ENCODE measurements at places on chromosomes 7 and 10. TPM values are rescaled to one million over a fixed set of nuclear protein-coding genes. Genes with fewer than 3 reads are reported as not detected.

DNA sequence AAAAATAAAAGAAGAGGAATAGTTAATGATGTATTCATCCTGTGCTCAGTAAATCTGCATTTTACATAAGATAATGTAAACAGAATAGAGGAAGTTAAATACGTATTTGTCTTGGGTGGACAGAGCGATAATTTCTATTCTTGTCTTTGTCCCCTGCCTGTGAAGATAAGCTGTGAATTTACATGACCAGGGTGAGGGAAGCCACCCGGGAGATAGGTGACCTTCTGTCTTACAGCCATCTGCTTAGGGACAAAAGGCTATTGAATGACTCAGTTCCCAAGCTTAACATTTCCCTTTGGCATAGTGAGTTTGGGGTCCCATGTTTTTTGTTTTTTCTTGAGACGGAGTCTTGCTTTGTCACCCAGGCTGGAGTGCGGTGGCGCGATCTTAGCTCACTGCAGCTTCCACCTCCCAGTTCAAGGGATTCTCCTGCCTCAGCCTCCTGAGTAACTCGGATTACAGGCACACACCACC, 88.7 kb upstream of the KCTD7 start:
- no peak overlapping the region for H3K27ac ChIP-seq
- H3K36me3 ChIP-seq: no peaks in the 10 kb centered on the region
- no peaks in the 10 kb centered on the region for H3K4me1 ChIP-seq
- H3K4me3 ChIP-seq: no peak overlapping the region

The EFCAB10 gene
- not detected for total RNA-seq

DNA sequence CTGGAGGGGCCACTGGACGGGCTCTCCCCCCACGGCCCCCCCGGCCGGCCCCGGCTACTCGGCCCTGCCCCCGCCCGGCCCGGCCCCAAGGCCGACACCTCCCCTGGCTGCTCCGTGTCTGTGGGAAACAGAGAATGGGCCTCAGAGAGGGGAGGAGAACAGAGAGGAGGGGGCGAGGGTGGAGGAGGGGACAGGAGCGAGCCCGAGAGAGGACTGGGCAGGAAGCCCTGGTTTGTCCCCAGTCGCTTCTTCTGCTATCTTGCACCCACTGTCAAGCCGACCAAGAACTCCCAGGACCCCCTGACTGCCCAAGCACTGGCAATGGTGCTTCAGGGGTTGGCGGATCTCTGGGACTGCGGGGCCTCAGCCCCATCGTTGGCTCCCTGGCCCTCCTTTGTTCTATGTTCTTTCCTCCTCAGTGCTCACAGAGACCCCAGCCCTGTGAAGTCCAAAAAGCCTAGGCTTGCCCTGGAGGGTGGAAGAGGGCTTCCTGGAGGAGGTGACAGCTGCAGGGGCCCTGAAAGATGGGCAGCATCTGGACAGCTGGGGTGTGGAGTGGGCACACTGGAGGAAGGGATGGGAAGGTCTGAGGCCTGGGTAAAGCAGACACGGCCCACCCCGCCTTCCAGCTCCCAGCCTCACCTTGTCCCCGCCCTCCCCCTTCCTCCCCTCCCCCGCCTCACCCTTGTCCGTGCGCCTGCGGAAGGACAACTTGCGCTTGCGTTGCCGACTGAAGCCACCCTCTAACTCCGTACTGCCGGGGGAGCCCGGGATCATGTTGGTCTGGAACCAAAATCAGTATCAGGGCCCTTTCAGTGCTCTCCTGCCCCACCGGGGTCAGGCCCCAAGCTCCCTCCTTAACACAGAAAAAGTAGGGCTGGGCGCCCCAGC, 30.1 kb downstream of the KCNH2 start:
- no peaks in the 10 kb centered on the region for H3K27me3 ChIP-seq
- no peaks in the 10 kb centered on the region for H3K4me1 ChIP-seq
- DNase-seq: no peak
- no peaks in the 10 kb centered on the region for H3K36me3 ChIP-seq
- H3K4me3 ChIP-seq: no peak overlapping the region

The BRAT1 gene
- total RNA-seq: 76.9 TPM

The OR9A2 gene
- total RNA-seq: not detected

The CAMK2B gene
- 0.26 TPM for total RNA-seq

The TBL2 gene
- 60.1 TPM for total RNA-seq

- DNase-seq: no peak
- H3K27ac ChIP-seq: no peak overlapping the region
Observed at GRCh38 chr10:74078037-74078436, 72.6 kb downstream of the AP3M1 start.

- peak overlapping the region; percentile 93 for H3K27ac ChIP-seq
- H3K27me3 ChIP-seq: no peaks in the 10 kb centered on the region
- no peak overlapping the region for H3K4me3 ChIP-seq
- peaks cover 67% of the 10 kb centered on the region for H3K4me1 ChIP-seq
- H3K36me3 ChIP-seq: no peaks in the 10 kb centered on the region
Observed at GRCh38 chr10:122141821-122142640, 129.1 kb upstream of the BTBD16 start.

GRCh38 chr10:121975295-121976086, 474 bp upstream of the NSMCE4A start:
- H3K27ac ChIP-seq: peak overlapping the region; percentile 85
- DNase-seq: no peak
- H3K4me3 ChIP-seq: peak overlapping the region; percentile 70
- H3K4me1 ChIP-seq: peaks cover 8% of the 10 kb centered on the region
- peaks cover 3% of the 10 kb centered on the region for H3K36me3 ChIP-seq

The STEAP2 gene
- 4.1 TPM for total RNA-seq

The AGR3 gene
- total RNA-seq: not detected

DNA sequence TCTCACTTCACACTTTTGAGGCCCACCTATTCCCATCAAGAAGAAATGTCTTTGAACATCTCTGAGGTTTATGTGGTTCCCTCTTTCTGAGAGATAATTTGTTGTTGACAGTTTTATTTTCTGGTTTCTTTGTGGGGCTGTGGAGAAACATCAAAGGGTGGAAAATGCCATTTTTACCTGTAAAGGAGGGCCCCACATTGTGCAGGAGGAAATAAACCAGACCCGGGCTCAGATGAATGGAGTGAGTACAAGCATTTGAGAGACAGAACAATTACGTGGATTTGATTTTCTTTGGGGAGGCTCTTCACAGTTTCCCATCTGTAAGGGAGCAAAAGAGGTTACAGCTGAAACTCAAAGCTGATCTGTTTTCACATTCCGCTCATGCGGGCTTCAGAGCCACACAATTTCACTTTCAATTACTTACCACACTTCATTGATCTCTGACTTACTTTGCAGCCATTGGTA, 29.8 kb downstream of the ITPRIP start:
- peak overlapping the region; percentile 44 for H3K27ac ChIP-seq
- no peak overlapping the region for H3K4me3 ChIP-seq
- peaks cover 54% of the 10 kb centered on the region for H3K4me1 ChIP-seq
- no peak for DNase-seq

DNA sequence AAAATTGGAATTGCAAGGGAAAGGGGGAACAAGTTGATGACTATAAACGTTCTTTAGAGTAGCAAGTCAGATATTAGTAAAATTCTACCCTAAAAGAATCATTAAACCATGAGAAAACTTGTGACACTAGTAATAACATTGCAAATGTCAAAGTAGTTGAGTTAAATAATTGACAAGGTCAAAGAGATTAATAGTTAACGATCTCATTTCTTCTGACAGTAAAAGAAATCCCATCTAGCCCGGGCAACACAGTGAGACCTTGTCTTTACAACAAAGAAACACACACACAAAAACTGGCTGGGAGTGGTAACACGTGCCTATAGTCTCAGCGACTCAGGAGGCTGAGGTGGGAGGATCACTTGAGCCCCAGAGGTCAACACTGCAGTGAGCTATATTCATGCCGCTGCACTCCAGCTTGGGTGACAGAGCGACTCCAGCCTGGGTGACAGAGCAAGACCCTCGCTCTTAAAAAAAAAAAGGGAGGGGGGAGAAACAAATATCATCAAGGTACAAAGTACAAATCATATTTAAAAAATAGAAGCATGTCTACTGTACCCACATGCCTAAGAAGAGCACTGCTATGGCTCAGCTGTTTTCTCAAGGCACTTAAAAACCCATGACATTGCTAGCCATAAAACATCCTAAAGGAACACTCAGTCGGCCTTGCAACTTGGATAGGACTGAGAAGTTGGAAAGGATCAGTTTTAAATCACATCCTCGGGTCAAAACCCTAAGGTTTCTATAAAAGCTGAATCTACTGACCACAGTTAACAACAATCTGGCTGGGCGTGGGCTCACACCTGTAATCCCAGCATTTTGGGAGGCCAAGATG, 401.1 kb downstream of the PARD3 start:
- H3K4me1 ChIP-seq: no peaks in the 10 kb centered on the region
- H3K27me3 ChIP-seq: no peaks in the 10 kb centered on the region
- DNase-seq: no peak
- H3K27ac ChIP-seq: no peak overlapping the region

- H3K27ac ChIP-seq: peak overlapping the region; percentile 34
- H3K4me3 ChIP-seq: no peak overlapping the region
- no peak for DNase-seq
Observed at GRCh38 chr10:132415956-132416355, 19.0 kb downstream of the PWWP2B start.

The PSD gene
- total RNA-seq: 2.4 TPM

DNA sequence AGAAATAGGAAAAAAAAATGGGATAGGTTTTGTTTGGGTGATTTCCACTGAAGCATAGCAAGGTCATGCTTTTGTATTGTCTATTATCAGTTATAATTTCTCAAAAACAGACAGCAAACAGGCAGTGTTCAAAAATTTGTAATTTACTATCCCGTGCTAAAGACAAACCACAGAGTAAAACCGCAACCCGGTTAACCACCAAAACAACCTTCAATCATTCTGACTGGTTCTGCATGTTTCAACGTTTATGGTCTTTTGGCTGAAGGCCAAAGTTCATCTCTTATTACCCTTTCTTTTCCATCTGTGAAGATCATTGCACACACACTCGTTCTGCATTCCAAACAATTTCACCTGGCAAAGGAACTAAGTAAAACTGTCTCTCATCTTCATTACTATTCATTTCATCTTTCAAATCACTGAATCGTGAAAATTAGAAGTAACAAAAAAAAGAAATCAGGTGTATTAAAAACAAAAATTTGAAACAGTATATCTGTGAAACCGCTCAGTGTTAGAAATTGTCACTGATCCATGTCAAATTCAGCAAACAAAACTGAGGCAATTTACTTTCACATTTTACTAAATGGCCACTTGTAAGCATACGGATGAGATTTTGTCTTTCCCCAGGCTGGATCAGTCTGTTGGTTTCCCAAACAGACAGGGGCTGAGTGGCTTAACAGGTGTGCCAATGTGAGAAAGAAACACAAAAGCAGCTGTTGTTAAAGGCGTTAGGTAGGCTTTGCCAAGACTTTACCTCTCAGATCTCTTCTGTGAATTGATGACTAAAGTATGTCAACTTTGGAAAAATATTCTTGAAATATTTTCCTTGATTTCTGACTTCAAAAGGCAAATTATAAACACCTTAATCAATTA, 539.6 kb downstream of the CNTNAP2 start:
- no peak overlapping the region for H3K27ac ChIP-seq
- no peaks in the 10 kb centered on the region for H3K36me3 ChIP-seq
- H3K4me3 ChIP-seq: no peak overlapping the region
- DNase-seq: no peak
- no peaks in the 10 kb centered on the region for H3K27me3 ChIP-seq

- no peaks in the 10 kb centered on the region for H3K36me3 ChIP-seq
- no peak overlapping the region for H3K27ac ChIP-seq
- H3K4me3 ChIP-seq: no peak overlapping the region
- H3K27me3 ChIP-seq: no peaks in the 10 kb centered on the region
- H3K4me1 ChIP-seq: no peaks in the 10 kb centered on the region
Observed at GRCh38 chr10:35271086-35271858, 65.0 kb upstream of the CCNY start.

DNA sequence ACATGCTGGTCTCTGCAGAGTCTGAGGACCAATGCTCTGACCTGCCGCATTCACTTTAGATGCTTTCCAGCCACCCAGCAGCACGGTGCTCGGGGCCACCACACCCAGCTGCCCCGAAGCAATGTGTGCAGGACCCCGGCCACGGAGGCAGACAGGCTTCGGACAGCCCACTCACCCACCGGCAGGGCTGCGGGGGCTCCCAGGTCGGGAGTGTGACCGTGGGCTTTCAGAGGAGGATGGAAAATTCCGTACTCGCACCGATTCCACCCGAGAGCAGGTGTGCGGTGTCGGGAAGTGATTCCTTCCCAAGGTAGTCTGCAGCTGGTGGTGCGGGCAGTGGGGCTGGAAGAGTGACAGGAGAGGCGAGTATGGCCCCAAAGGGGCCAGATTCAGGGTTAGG, 190.9 kb downstream of the DNAJB6 start:
- no peaks in the 10 kb centered on the region for H3K27me3 ChIP-seq
- H3K4me1 ChIP-seq: no peaks in the 10 kb centered on the region
- H3K36me3 ChIP-seq: no peaks in the 10 kb centered on the region
- H3K27ac ChIP-seq: no peak overlapping the region

The SYT15 gene
- total RNA-seq: 0.28 TPM

- H3K4me3 ChIP-seq: no peak overlapping the region
- no peaks in the 10 kb centered on the region for H3K27me3 ChIP-seq
- H3K27ac ChIP-seq: no peak overlapping the region
- H3K36me3 ChIP-seq: no peaks in the 10 kb centered on the region
- no peaks in the 10 kb centered on the region for H3K4me1 ChIP-seq
- DNase-seq: no peak
Observed at GRCh38 chr7:30116771-30117170, 18.0 kb upstream of the MTURN start.

- no peak for DNase-seq
- H3K4me3 ChIP-seq: no peak overlapping the region
- H3K36me3 ChIP-seq: no peaks in the 10 kb centered on the region
- no peaks in the 10 kb centered on the region for H3K4me1 ChIP-seq
Observed at GRCh38 chr7:46651561-46652088, 730.6 kb upstream of the IGFBP3 start.

The SPDYE2B gene
- not detected for total RNA-seq

GRCh38 chr7:139328375-139328774, 12.8 kb upstream of the FMC1 start:
- DNase-seq: peak; percentile 64
- no peaks in the 10 kb centered on the region for H3K36me3 ChIP-seq
- H3K27ac ChIP-seq: no peak overlapping the region
- no peak overlapping the region for H3K4me3 ChIP-seq
- H3K4me1 ChIP-seq: no peaks in the 10 kb centered on the region

DNA sequence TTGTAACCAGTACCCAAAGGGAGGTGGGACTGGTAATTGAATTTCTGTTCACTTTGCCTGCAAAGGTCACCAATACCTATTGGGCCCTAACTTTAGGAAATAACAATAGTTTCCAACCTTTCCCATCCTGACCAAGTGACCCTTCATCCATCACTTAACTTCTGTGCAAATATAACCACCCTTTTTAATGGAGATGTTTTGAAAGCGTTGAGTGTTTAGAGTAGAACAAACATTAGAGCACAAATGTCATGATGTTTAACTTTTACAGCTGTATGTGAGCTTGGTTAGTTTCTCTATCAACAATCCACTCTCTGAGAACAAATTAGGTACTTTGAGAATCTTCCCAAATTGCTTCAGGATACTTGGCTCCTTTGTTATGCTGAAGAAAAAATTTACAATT, 66.4 kb downstream of the MET start:
- no peaks in the 10 kb centered on the region for H3K4me1 ChIP-seq
- no peaks in the 10 kb centered on the region for H3K27me3 ChIP-seq
- peaks cover 7% of the 10 kb centered on the region for H3K36me3 ChIP-seq
- DNase-seq: no peak
- no peak overlapping the region for H3K4me3 ChIP-seq
